ENCODE measurements at places on chromosomes 13 and 19.

GRCh38 chr13:77789376-77789775 is 91.9 kb downstream of the SLAIN1 start:
- no peak for DNase-seq

DNA sequence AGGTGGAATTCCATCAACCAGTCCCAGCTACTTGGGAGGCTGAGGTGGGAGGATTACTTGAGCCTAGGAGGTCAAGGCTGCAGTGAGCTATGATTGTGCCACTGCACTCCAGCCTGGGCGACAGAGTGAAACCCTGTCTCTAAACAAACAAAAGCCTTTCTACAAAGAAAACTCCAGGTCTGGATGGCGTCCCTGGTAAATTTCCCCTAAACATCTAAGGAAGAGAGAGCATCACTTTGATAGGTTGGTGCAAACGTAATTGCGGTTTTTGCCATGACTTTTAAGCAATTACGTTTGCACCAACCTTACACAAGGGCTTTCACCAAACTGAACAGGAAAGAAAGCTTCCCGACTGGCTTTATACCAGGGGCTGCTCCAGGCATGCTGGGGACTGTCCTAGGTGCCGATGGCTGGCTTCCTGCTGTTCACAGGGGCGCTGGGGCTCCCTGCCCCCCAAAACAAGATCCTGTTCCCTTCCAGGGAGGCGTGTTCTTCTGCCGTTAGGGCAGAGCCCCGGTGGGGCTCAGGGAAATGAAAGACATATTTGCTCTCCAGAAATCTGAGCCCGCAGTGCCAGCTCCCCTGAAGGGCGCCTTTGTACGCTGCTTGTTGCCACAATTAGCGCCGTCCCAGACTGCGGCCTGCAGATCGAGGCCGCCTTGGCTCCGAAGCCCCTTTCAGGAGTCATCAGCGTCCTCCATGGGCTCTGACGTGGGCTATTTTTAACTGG is 38.7 kb upstream of the KLF2 start:
- no peak for DNase-seq

DNA sequence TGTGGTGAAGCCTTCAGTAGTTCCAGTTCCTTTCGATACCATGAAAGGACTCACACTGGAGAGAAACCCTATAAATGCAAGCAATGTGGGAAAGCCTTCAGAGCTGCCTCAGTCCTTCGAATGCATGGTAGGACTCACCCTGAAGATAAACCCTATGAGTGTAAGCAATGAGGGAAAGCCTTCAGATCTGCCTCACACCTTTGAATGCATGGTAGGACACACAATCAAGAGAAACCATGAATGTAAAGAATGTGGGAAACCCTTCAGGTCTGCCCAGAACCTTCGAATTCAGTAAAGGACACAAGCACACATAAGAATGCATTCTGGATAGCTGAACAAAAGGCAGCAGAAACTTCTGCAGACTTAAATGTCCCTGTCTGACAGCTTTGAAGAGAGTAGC is 18.3 kb downstream of the ZNF69 start:
- no peak for DNase-seq

DNA sequence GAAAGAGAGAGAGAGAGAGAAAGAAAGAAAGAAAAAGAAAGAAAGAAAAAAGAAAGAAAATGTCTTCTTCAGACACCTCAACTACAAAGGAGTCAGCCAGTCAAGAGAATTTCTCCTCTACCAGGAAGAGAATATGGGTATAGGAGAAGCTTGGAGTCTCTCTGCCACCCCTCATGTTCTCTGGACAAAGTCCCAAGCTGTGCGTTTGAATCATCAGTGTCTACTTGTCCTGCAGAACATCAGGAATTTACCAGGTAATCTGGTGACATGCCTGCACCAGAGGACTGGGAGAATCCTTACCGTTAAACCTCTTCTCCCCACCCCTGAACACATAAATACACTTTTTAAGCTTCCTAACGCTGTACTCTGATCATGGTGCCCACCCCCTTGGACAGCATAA is 119.5 kb downstream of the TM9SF2 start:
- no peak for DNase-seq

GRCh38 chr13:88623150-88623549 is 952.0 kb downstream of the SLITRK5 start:
- DNase-seq = no peak

DNA sequence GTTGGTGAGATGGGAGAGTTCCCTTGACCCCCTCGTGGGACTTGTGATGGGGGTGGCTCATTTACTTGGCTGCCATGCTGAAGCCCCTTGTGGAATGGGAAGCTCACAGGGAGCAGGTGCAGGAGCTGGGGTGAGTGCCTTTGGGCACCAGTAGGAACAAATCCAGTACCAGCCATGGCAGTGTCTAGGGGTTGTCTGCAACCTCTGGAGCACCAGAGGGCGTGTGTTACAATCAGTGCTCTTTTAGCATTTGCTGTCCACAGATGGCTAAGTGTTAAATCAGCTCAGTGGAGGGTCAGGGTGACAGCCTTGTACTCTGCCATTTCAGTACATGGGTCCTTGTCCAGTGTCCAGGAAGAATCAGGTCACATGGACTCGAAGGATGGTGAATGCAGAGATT is 75.6 kb downstream of the ATP8A2 start:
- no peak for DNase-seq

All from activated CD4-positive, alpha-beta T cell treated with anti-CD3 and anti-CD28 coated beads, Interleukin-2, amount 50 U/mL, for 24 hours (primary cell).